ENCODE measurements at places on chromosomes 7 and 10.

DNA sequence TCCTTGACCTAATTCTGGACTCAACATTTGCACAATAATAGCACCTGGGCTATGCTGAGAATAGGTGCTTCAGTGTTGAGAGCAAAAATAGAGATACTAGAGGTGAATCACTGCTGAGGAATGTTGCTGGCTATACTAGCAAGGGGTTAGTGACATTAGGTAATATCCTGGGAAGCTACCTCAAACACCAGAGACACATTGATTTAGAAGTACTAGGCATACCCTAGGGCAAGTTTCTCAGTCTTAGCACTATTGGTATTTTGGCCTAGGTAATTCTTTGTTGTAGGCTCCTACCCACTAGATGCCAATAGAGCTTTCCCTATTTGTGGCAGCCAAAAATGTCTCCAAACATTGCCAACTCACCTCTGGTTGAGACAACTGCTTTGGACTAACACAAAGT lies 484.0 kb upstream of the MBL2 start:
- no peak for DNase-seq

DNA sequence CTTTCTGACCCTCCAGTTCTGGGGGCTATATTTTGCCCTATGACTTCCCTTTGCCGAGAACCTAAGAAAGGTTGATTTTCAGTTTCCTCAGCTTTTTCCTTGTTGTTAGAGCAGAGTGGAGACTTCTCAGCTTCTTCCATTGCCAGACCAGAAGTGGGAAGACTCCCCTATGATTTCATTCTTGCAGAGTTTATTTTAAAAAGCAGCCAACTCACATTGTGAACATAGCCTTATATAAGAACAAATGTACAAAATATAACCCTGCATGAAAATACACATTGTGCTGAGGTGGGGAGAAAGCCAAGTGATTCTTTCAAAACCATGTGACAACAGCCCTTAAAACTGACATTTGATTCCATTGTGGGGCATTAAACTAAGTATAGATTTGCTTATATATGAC lies 33.8 kb upstream of the FZD8 start:
- DNase-seq = no peak

- DNase-seq = no peak
These were observed 94.1 kb upstream of the KLF6 start for GRCh38 chr10:3879073-3879472.

- no peak for DNase-seq
These were observed 5.9 kb downstream of the ADK start for GRCh38 chr10:74156919-74157289.

DNA sequence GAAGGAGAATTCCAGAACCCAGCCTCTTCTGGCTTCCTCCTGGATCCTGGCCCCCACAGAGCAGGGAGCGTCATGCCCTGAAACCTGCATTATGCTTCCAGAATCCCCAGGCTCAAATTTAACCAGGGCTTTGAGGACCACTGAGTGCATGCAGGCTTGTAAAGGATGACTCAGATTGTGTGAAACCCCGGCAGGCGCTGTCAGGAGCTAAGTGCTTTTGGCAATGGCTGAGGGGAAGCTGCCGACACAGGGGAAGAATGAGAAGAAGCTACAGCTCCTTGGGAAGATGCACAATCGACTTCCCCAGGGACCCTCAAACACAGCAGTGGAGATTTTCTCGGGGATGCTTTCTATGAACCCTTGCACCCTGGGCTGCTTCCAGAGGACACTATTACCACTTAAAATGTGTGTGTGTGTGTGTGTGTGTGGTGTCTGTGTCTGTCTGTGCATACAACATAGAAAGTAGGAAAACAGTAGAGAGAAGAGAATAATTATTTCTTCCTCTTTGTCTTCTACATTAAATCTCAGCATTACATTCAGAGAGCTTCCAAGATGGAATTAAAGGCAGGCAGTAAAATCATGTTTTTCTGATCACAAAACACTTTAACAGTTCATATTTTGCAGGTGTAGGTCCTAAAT lies 183.5 kb upstream of the INHBA start:
- no peak for DNase-seq

- DNase-seq = no peak
These were observed 314.2 kb downstream of the PLXNA4 start for GRCh38 chr7:132262160-132262470.

GRCh38 chr7:152571068-152571467 lies 104.9 kb downstream of the XRCC2 start:
- DNase-seq = no peak

DNA sequence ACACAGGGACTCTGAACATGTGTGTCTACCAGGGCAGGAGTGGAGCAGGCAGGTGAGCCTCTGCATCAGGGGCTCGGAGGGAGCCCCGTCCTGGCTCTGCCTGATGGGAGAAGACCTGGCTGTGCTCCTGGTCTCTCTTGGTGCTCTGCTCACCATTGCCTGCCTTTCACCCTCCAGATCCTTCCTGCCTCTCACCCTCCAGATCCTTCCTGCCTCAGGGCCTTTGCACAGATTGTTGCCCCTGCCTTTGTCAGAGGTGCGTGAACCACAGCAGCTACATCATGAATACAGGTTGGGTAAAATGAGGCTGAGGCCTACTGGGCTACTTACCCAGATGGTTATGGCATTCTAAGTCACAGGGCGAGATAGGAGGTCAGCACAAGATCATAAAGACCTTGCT lies 16.6 kb downstream of the COL26A1 start:
- DNase-seq = no peak

DNA sequence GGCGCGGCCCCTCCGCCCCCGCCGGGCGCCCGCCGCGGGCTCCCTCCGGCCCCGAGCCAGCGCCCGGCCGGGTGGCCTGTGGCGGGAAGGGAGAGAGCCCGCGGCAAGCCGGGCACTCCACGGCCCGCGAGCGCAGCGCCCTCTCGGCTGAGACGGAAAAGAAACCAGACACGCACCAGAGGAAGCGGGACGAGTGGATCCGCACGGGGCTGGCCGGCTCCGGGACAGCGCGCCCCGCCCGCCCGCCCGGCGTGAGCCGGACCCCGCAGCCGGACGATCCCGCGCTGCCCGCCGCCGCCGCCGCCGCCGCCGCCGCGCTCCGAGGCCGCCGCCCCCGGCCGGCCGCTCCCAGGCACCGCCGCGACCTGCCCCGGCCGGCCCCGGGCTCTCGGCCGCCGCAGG lies 300 bp downstream of the ARHGAP21 start:
- DNase-seq = no peak

DNA sequence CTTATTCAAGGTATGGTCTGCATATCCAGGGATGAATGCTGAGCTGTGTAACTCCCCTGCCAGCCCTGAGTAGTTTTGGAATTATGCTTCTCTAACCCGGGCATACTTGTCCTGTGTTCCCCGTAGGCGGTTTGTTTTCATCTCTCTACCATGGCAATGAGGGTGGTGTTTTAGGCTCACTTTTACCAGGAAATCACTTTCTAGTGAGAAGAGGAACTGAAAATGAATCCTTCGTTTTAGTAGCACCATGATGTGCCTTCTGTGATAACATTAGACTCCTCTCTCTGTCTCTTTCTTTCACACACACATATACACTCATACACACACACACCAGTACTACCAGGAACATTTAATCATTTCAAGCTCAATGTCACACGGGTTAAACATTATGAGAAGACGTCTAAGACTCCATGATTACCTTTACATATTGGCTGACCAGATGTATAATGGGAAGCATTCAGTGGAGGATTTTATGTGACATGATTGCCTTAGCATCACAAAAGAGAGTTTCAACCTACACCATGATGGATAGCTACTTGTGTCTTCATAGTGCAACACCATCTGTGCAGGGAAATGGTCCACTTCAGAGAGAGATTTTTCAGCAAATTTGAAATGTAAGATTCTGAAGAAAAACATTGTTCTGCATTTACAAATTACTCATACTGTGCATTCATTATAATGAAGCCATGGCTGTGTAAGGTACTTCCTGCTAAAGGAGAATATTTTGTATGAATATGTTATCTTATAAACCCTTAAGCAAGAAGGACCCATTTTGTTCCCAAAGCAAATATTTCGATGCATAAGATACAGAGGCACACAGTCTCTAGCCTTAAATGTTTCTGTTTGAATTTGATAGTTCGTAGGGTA lies 31.0 kb upstream of the PFKP start:
- no peak for DNase-seq

DNA sequence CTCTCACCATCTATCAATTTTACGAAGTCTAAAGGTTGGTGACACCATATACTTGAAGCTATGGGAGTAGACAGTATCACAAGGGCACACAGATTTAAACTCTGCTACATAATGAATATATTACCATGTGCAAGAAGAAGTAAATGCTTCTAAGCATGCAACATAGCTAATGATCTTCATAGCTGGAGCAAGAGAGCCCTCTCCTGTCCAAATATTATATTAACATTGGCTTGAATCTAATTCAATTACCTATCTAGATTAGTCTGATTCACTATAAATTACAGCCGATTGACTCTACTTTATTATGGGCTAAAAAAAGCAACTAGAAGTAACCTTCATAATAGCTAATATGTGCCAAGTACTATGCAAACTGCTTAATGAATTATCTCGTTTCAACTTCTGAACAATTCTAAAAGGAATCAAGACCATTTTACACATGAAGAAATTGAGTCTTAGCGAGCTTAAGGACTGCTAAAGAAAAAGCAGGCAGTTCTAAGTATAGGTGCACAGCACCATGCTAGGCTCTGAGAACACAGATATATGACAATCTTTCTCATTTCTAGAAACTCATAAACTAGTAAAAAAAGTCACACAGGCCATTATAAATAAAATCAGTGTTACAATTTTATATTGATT lies 21.9 kb downstream of the FRA10AC1 start:
- no peak for DNase-seq

DNA sequence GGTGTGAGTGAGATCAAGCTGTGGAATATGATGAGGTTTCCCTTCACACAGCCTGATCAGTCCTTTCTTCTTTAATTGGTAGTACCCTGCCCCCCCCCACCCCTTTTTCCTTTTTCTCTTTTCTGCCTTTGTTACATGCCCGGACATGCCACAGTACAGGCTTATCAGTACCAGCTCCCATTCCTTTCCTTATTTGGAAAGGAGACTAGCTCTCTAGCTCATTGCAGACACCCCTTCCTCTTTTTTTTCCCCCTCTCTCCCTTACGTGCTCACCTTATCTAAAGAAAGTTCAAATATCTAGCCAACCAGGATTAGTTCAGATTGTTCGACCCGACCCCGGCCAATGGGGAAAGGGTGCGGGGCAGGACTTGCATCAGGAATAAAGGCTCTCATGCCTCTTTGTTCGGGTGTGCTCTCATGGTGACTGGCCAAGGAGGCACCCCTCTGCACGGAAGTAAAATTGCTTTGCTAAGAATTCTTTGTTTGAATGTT lies 230.4 kb downstream of the ACTR3B start:
- DNase-seq = no peak

DNA sequence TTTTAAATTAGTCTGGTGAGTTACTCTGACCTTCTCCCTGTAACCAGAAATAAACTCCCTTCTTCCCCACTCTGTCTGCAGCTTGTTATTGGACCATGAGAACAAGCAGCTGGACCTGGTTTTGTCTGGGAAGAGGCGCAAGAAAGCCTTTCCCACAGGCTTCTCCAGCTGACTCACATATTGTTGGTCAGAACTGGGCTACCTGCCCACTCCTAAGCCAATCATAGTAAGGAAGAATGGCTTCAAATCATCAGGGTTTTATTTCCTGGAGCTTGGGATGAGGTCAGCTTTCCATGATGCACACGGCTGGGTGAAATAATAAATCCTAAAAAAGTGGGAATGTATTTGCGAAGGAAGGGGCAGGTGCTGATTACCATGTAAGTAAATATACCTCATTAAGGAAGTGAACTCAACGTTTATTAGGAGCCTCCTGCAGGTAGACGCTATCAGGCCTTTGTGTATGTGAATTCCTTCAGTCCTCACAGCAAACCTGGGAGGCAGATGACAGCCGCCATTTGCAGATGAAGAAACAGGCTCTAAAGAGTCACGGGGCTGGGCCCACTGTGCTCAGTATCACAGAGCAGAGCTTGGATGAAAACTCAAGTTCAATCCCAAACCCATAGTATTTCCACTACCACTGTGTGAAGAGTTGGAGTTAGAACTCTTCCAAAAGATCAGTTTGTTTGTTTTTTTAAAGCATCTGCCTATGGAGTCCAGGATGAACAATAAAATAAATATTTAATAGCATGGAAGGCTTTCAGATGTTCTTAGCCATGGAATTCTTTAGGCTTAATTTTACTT lies 32.8 kb downstream of the IL15RA start:
- DNase-seq = no peak

DNA sequence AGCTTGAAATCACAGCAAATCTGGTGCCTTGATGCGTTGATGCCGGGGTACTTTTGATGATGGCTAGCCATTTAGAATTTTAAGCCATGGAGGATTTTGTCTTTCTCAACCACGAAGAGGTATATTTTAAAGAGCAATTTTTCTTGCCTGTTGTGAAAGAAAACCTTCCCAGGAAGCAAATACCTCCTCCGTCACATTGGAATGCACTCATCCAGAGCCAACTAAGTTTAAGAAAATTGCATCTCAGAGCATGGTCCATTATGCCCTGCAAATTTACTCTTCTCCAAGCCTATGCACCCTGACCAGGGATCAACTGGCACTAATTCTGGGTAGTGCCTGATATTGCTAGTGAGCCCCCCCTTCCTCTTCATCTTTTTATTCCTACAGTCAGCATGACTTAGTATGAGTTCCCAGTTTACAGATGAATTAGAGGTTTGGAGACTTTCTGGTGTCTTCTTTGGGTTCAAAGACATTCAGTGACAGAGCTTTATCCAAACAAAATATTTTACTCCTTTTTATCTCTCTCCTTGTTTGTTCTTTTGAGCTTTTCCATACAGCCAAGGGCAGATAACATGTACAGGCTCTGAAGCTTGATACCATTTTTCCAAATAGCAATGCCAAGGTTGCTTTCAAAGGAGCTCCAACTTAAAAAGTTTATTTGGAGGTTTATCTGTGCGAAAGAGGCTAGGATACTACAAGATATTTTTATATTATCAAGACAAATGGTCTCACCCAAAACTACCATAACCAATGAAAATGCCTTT lies 56.6 kb upstream of the ANK3 start:
- no peak for DNase-seq

- DNase-seq = no peak
These were observed 18.2 kb downstream of the TAS2R41 start for GRCh38 chr7:143495851-143496250.

DNA sequence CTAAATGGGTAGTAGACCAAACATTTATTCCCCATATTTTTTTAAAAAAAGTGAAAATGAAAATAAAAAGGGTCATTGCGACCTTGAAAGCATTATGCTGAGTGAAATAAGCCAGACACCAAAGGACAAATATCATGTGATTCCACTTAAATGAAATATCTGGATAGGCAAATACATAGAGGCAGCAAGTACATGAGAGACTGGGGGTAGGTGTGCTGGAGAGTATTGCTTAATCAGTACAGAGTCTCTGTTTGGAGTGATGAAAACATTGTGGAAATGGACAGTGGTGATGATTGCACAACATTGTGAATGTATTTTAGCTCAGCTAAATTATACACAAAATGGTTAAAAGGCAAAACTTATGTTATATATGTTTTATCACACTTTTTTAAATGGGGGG lies 169.4 kb downstream of the AKR1D1 start:
- no peak for DNase-seq

GRCh38 chr7:72317341-72317740 lies 94.8 kb downstream of the CALN1 start:
- DNase-seq = no peak
